HS-5 (cell line): ENCODE measurements at places on chromosomes 4 and X.

- DNase-seq, result peak; percentile 6
Measured at GRCh38 chrX:101759000-101759399, 99.3 kb upstream of the ARMCX2 start.

- DNase-seq, result no peak
Measured at GRCh38 chrX:10949541-10949940, 161.6 kb upstream of the HCCS start.

DNA sequence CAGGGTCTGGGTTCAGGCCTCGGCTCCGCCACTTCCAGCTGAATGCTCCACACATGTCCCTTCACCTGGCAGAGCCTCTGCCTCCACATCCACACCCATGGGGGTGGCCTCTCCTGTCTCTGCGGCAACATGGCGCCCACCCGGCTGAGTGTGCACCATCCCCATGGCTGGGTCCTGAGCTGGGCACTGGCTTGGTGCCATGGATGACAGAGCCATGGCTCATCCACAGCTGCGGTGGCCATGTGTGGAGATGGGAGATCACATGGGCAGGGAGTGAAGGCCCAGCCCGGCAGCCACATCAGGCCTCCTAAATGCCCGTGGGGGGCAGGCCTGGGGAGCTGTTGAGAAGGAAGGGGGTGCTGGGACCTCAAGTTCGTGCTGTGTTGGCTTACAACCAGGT lies 213.7 kb downstream of the AFAP1 start:
- peak; percentile 83 for DNase-seq

DNA sequence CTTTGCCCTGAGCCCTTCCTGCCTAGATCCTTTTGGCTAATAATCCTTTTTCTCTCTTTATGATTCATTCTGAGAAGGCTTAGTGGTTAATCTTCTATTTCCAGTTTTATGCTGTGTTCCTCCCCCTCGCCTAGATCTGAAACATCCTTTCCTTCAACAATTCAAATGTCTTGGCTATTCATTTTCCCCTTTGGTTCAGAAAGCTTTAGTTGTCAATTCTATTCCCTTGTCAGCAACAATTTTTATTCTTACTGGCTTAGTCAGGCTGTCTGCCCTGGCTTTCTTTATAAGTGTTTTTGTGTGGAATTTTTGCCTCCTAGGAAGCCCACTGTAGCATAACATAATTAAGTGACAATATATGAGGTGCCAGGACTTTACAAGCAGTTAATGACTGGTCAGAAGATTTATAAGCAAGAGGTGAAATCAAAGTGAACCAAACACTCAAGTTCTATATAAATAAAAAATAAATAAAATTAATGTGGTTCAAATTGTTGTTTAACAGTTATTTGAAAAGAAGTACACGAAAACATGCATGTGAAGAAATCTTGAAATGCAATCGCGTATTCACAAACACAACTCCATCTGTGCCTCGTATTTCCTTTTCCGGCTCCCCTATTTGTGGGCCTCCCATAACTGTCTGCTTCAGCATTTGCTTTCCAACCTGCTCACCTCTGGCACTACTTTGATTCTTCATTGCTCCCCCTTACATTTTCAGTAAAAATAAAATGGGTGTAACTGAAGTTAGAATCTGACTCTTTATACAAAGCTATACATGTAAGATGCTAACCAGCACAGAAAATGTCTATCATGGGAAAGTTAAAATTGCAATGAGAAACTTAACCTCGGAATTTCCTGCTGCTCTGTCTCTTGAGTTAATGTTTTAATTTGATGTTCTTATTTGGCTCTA lies 235.4 kb downstream of the SPRY1 start:
- DNase-seq, result no peak

DNA sequence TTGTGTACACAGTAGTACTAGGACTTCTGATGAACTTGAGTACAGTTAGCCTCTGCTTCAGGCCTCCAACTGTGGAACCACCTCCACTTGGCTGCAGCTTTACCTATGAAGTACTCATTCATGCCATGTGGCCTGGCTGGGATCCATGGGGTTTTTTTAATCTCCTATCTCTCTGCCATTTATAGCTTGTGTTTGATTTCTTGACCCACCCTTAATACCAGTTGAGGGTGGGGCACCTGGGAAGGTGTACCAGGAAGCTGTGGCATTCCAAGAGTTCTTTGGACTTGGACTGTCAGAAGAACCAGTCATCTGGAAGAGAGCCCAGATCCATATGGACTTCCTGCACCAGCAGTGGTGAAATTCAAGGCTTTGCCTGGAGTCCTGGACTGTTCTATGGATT lies 230.1 kb downstream of the SHROOM3 start:
- peak; percentile 56 for DNase-seq

DNA sequence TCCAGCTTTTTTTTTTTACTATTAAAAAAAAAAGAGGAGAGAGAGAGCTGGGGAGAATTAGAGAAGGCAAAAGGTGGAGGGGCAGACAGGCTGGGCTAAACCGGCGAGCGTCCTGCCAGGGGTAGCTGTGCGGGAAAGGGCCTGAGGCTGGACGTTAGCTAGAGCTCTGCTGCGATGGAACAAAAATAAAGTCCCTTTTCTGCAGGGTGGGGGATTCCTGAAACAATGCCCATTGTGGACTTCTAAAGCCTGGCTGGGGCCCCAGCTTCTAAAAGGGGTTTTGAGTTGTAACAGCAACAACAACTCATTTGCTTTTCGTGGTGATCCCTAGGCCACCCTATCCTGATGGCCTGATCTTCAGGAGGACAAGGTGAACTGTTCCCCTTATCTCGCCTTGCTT lies 311.7 kb downstream of the FBXW7 start:
- DNase-seq, result no peak

- DNase-seq, result peak; percentile 48
Measured at GRCh38 chr4:168796362-168797106, 213.5 kb downstream of the CBR4 start.

DNA sequence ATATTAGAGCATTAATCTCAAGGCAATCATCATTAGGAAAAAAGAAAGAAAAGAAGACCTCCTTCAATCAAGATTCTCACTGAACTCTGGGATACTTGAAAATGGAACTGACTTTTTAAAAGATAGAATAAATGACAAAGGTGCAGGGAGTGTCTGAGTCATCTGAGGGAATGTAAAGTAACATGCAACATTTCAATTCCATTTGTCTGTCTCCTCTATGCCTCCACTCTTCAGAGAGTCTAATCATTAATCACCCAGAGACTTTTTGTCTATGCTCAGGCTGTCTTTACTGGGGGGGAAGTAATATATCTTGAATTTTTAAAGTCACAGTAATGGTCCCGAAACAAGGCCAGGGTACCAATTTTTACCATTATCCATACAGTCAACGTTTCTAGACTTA lies 55.0 kb upstream of the PACRGL start:
- no peak for DNase-seq

GRCh38 chr4:101528526-101528925 lies 181.2 kb upstream of the PPP3CA start:
- no peak for DNase-seq

- no peak for DNase-seq
Measured at GRCh38 chr4:3496021-3496420, 32.9 kb downstream of the DOK7 start.

- peak; percentile 56 for DNase-seq
Measured at GRCh38 chr4:25913851-25914669, at the start of gene SMIM20. Gene SMIM20, plus strand, starts transcription at chr4:25914220. Its CDS starts 94 bp downstream, at chr4:25914314.

DNA sequence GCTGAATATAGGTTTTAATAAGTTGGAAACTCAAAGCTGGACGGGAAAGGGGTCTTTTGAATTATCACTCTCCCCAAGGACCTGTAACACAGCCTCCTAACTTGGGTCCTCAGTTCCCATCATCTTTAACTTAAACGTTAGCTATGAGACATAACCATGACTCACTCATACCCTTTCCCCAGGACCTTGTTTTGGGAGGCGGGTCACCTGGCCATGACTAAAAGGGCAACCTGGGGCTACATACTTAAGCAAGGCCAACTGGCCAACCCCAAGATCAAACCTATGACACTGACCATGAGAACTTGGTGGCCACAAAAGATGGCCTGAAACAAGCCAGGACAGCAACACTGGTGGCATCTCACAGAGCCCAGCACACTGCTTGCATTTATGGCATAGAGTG lies 89.0 kb downstream of the SH3KBP1 start:
- DNase-seq, result no peak

- DNase-seq, result no peak
Measured at GRCh38 chrX:147550217-147550616, 361.5 kb upstream of the FMR1 start.

- no peak for DNase-seq
Measured at GRCh38 chr4:883377-884095, 48.6 kb downstream of the GAK start.

- no peak for DNase-seq
Measured at GRCh38 chr4:80685214-80685613, 345.3 kb upstream of the BMP3 start.

DNA sequence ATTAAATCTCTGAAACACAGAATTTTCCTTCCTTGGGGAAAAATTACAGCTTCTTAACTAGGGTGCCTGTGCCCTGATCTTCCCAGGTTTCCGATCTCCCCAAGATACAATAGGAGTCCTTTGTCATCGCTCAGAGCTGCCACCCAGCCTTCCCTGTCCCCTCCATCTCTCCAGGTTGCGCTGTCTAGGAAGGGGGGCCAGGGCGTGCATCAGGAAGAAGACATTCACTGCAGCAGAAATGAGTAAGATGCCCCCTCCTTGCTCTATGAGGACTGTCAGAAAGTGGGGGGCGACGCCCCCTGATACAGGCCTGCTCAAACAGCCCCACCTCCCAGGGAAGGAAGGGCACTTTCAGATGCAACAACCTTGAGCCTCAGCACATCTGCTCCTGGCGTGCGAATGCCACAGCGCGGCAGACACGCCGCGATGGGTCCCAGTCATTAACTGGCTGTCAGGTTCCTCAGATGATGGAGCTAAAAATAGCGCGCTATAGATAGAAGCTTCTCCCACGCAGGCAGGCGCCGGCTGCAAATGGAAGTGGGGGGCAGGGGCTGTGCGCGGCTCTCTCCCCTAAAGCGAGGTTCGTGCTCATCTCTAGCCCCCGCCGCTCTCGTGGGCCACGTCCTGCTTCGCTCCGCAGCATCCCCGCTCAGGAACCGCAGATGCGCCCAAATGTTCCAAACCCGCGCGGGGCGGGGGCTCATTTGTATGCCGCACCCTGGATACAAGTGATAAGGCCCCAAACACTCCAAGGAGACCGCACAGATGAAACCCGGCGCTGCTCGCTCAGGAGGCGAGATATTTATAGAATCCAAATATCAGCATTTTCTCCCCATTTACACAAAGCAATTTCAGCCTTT lies 57.6 kb upstream of the LGI2 start:
- DNase-seq, result no peak

DNA sequence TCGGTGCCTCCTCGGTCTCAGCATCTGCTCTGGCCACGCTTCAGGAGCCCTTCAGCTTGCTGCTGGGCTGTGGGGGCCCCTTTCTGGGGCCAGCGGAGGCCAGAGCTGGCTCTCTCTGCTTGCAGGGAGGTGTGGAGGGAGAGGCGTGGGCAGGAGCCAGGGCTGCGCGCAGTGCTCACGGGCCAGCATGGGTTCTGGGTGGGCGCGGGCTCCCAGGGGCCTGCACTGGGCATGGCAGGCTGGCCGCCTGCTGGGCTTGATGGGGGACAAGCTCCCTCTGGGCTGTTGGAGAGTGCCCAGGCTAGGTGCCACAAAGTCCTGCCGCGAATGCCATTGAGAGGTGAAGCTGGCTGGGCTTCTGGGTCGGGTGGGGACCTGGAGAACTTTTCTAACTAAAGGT lies 57.3 kb upstream of the AGA start:
- DNase-seq, result no peak

DNA sequence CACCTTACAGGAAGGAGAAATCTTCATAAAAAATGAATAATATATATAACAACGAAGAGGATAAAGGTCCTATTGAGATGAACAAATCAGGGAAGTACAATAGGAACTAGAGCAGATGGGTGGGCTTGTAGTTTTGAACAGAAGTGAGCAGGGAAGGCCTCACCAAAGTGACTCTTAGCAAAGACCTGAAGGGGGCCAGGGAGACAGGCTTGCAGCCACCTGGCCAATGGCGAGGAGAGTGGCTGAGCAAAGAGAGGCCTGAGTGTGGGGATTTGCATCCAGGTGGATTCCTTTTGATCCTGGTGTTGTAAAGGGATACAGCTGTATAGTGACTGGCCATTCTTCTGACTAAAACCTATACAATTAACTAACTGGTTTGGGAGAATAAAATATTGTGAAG lies 354.1 kb downstream of the CAMK2D start:
- no peak for DNase-seq

- no peak for DNase-seq
Measured at GRCh38 chr4:16056681-16057385, 27.0 kb downstream of the PROM1 start.

DNA sequence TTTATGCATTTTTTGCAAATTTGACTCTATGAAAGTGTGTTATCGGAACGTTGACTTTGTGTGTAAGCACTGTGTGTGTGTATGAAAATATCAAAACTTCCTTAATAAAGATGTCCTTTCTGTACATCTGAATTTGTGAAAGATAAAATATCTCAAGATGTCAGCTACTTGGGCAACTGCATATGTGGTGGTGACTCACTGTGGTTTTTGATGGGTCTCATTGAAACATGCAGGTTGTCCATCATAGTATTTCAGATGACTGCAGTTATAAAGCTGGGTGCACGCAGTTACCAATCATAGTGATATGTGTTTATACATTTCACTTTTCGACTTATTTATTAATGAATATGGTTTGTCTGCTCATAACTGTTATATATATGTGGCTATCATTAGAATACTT lies 19.7 kb upstream of the BBS12 start:
- DNase-seq, result peak; percentile 15

DNA sequence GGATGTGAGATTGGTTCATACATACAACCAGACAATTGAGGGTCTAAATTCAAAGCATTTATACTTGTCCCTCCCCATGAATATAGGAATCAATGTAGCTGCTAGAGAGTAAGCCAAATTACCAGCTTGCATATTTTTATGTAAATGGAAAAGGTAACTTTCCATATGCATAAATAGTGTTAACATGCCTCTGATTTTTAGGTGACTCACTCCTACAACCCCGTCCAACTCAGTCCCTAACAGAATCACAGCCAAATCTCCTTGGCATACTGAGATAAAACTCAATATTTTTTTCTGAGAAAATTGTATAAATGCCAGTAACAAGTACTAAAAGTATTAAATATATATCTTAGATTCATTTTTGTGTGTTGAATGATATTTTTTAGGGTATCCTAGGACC lies 67.2 kb downstream of the INPP4B start:
- DNase-seq, result no peak

GRCh38 chr4:89312066-89312465 lies 4.5 kb upstream of the GPRIN3 start:
- no peak for DNase-seq

DNA sequence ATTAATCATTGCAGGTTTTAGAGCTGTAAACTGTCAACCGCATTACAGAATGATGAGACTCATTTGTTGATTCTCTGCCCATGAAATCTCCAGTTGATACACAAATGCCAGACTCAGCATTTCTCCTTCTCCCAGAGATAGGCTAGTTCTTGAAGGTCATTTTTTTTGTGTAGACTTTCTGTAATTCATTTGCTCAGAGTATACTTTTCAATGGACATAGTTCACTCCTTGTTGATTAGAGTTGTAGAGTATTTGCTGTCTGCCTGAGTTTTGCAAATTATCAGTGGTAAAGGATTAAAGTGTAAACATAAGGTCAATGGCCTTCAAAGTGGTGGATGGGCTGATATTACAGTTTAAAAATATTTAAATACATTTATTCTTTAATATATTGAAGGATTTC lies 15.2 kb upstream of the ALB start:
- no peak for DNase-seq
